ENCODE measurements at places on chromosomes 13 and 19.

DNA sequence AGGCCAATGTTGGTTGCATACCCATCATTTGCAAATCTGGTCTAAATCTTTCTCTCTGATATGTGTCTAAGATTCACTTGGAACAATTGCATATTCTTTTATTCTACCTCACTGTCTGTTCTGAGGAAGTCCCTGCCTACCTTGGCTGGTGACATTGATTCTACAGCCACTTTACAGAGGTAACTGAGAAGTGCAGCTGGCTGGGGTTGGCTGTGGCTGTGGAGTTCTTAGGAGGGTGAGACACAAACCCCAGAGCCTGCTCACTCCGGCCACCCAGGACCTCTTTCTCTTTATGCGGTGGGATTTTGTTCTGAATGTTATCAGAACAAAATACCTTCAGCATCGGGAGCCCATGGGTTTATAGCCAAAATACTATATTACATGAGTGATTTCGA, 54.5 kb upstream of the IRS2 start:
- DNase-seq = no peak

GRCh38 chr13:30216111-30216510, 91.2 kb downstream of the KATNAL1 start:
- DNase-seq = no peak

- no peak for DNase-seq
Observed at GRCh38 chr19:38551450-38551813, 66.3 kb downstream of the MAP4K1 start.

DNA sequence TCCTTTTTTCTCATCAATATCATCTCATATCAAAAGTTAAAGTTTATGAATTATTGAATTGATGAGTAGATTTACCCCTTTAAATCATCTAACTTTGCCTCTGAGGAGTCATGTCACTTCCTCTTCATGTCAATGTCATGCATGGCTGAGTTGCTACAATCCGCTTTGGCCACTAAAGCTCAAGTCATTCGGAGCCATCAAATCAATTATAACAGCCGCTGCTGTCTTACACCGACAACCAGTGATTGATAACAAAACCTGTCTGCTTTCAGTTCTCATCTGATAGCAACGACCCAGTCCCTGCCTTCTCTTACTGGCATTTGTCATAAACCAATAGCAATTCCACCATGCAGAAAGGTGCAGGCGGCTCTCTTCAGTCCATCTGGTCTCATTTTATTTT, 429.3 kb downstream of the DIAPH3 start:
- DNase-seq = peak; percentile 24

- DNase-seq = no peak
Observed at GRCh38 chr13:32136716-32137115, 105.1 kb downstream of the FRY start.

DNA sequence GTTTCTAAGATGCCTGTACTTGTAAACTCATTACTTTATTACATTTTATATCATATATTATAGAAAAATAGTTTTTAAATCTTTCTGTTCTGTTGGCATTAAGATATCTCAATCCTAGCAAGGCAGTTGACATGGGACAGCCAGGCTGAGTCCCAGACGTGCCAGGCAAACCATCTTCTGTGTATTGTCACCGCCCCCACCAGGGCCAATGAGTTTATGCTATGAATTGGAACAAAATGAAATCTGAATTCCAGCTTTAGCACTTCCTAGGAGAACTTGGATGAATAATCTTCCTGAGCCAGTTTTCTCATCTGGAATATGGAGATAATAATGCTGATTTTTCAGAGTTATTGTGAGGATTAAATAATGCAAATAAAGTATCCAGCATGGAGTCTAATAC, 79.9 kb upstream of the GSX1 start:
- DNase-seq = no peak

GRCh38 chr13:74931698-74932433, 550.1 kb downstream of the TBC1D4 start:
- no peak for DNase-seq

- peak; percentile 32 for DNase-seq
Observed at GRCh38 chr19:33819880-33820781, 23.5 kb downstream of the KCTD15 start.

- DNase-seq = no peak
Observed at GRCh38 chr19:58406818-58407657, 1.4 kb upstream of the ZNF584 start.

DNA sequence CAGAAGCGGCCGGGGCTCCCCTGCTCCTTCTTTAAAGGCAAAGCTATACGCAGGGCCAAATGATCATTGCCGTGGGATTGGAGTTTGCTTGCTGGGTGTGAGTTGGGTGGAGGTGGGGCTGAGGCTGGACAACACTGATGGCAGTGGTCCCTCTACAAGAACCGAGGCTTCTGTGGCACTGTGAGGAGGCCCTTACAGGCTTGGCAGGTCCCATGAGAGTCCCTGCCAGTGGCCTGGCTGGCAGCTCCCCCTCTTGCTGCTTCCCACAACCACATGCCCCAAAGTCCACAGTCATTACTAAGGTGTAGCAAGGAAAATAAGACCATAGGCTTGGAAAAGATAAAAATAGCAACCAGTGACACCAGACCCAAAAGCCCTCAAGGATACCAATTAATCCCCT, 98.4 kb downstream of the ANKRD10 start:
- no peak for DNase-seq

- no peak for DNase-seq
Observed at GRCh38 chr13:93286047-93286446, 59.4 kb downstream of the GPC6 start.

GRCh38 chr19:23343434-23344010, 51.7 kb downstream of the ZNF91 start:
- DNase-seq = peak; percentile 3

DNA sequence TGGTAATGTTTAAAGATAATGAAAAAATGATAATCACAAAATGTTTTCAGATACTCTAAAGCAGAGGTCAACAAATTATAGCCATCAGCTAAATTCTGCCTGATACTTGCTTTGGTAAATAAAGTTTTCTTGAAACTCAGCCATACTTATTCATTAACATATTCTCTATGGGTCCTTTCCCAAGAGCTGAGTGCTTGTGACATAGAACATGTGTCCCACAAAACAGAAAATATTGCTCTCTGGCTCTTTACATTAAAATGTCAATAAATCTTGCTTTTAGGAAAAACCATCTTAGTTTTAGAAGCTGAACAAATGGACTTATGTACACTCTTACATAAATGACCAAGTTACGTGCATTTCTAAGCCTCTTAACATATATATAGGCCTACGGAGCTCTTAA, 307.1 kb downstream of the DCT start:
- DNase-seq = no peak

GRCh38 chr13:44237276-44237767, 136.3 kb upstream of the SERP2 start:
- no peak for DNase-seq

- no peak for DNase-seq
Observed at GRCh38 chr19:40141551-40141950, 49.7 kb upstream of the MAP3K10 start.

DNA sequence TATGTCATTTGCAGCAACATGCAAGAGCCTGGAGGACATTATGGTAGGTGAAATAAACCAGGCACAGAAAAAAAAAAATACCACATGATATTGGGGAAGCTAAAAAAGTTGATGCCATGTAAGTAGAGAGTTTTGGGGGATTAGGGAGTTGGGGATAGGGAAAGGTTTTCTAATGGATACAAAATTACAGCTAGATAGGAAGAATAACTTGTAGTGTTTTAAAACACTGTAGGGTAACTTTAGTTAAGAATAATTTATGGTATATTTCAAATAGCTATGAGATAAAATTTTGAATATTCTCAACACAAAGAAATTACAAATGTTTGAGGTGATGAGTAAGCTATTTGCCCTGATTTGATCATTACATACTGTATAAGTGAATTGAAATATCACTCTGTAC, 1456.7 kb upstream of the MIR17HG start:
- no peak for DNase-seq

- no peak for DNase-seq
Observed at GRCh38 chr13:93862259-93862658, 617.2 kb downstream of the DCT start.

- no peak for DNase-seq
Observed at GRCh38 chr13:108070491-108070890, 144.8 kb downstream of the LIG4 start.

DNA sequence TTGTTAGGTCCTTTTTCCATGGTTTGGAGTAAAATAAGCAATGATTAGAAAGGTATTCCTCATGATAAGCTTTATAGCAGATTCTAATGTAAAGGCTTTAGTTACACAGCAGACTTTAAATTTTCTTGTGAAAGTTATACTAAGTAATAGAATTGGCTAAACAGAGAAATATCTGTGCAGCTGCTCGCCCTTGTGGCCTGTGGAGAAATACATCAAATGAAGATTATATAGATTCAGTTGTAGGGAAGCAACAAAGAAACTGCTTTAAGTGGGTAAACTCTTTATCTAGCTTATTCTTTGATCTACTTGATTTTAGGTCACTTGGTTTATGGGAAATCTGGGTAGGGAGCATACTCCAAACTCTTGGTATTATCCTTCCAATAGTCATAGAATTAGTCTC, 1269.7 kb upstream of the SPRY2 start:
- no peak for DNase-seq

- DNase-seq = no peak
Observed at GRCh38 chr13:62932256-62932883, 1516.7 kb upstream of the PCDH20 start.

DNA sequence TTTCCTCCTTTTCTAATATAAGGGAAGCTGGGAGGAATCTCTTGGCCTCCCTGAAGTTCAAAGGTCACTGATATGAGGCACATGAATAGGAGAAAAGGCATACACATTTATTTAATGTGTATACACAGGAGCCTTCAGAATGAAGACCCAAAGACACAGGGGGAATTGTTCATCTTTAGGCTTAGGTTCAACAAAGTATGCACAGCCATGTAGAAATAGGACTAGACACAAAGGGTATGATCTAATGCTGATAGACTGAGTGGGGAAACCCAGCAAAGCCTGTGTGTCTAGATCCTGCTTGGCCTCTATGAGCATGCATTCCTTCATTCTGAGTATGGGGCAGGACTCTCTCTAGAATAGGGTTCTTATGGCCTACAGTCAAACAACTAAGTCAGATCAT, 177.1 kb upstream of the RFC3 start:
- no peak for DNase-seq

DNA sequence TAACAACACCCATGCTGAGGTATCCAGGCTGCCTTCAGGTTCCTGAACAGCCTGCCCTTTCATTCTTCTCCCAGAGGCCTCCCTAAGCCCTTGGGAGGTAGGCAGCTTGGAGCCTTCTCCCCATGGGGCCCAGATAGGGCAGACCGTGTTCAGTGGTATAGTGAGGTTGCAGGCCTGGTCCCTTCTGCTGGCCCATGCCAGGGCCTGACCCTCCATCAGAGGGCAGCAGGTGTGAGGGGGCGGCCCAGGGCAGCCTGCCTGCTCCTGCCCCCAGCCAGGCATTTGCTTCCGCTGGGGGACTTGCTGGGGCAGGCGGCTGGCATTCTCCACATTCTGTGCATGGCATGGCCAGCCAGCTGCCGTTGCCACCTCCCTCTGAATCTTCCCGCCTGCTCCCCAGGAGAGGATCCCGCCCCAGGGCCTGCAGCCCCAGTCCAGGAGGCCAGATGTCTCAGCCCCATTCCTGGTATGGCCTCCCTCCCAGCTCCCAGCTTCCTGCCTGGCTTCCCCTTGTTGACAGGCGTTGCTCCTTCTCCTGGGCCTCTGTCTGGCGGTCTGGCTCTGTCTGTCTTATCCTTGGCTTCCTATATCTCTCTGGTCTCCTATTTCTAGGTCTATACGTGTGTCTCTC, 8.9 kb downstream of the CIC start:
- DNase-seq = no peak

DNA sequence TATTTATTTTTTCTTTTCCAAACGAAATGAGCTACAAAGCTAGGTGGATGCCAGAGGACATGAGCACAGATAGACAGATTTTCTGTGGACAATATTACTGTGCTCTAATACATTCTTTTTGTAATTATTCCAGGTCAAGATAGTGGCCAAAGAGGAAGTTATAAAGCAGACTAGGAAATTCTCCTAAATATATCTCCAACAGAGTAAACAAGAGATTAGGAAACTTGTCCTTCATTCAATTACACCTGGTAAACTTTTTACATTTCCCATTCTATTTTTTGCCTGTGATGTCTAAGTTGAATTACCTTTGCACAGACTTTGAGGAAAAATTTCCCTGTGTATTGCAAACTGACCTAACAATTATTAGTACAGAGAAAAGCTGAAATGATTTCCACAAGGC, 905.5 kb upstream of the PCDH20 start:
- DNase-seq = no peak

- no peak for DNase-seq
Observed at GRCh38 chr19:48963371-48964204, 1.5 kb upstream of the FTL start.
